Right cardiac atrium (tissue), 5 donors: ENCODE measurements at places on chromosomes 12 and 14.
A peak's percentile ranks its signal among the peaks of the same experiment; 100 is the strongest.

DNA sequence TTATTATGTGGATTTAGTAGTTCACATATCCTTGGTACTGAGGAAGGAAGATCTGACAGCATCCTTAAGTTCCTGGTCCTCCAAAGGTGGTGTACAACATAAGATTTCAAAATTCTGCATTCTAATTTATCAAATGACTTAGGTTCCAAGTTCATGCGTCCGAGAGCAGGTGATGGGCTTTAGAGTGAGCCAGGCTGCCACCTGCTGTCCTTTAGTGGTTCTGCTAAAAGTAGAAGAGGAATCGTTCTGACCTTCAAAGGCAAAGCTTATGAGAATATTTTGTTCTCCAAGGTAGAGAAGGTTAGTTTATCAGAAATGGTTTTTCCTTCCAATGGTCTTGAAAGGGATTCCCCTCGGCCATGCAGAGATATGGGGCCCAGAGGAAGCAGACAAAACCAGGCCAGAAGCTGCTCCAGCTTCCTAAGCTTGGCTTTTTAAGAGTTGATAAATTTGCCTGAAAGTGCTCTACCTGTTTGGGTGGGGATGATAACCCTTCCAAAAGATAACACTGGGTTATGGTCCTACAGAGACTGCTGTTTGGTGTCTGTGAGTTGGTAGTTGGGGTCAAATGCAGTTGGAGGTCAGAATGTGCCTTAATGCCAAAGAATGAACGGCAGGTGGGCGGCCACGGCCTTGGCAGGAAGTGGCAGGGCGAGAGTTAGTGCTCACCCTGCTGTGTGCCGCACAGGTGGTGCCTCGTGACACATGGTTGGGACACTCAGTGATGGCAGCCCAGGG lies 29.1 kb upstream of the LRTM2 start:
- DNase-seq, result peak; percentile 59

- no peak for DNase-seq
Measured at GRCh38 chr12:4202487-4202886, 71.1 kb upstream of the CCND2 start.

GRCh38 chr12:121748571-121749265 lies 36.2 kb downstream of the TMEM120B start:
- DNase-seq, result peak; percentile 66

DNA sequence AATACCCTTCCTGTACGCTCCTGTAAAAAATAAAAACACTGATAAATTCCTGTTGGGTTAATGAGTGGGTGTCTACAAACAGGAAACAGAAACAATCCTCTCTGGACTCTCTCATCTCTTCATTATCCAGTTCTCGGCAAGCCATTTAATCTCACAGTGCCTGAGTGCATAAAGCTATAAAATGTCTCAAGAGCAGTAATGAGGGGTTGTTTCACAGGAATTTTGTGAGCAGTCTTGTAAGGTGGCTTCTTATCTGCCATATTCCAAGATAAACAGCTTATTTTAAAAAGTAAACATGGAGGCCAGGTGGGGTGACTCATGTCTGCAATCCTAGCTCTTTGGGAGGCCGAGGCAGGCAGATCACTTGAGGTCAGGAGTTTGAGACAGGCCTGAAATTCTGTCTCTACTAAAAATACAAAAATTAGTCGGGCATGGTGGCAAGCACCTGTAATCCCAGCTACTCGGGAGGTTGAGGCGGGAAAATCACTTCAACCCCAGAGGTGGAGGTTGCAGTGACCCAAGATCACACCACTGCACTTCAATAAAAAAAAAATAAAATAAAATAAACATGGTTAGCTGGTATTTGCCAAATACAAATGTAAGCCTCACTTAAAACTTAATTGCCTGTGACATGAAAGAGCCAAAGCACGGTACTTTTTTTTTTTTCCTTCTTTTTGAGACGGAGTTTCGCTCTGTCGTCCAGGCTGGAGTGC lies 54.0 kb downstream of the CLIP1 start:
- DNase-seq, result no peak

GRCh38 chr14:95513291-95513690 lies 3.2 kb downstream of the SYNE3 start:
- no peak for DNase-seq

- DNase-seq, result no peak
Measured at GRCh38 chr14:99592933-99593753, 10.9 kb downstream of the CCDC85C start.

GRCh38 chr14:29355331-29355730 lies 572.3 kb downstream of the PRKD1 start:
- DNase-seq, result no peak

- DNase-seq, result no peak
Measured at GRCh38 chr12:92089559-92089958, 56.1 kb downstream of the BTG1 start.

- no peak for DNase-seq
Measured at GRCh38 chr12:89838833-89839232, 130.2 kb upstream of the ATP2B1 start.

DNA sequence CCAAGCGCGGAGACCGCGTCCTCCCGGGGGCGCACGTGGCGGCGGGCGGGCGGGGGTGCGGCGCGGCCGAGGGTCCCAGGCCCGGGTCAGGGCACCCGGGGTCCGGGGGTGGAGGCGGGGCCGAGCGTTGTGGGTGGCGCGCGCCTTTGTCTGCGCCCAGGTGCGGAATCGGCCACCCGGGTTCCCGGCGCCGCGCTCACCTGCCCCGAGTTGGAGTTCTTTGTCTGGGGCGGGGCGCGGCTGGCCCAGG lies 50.1 kb downstream of the LRCOL1 start:
- no peak for DNase-seq

DNA sequence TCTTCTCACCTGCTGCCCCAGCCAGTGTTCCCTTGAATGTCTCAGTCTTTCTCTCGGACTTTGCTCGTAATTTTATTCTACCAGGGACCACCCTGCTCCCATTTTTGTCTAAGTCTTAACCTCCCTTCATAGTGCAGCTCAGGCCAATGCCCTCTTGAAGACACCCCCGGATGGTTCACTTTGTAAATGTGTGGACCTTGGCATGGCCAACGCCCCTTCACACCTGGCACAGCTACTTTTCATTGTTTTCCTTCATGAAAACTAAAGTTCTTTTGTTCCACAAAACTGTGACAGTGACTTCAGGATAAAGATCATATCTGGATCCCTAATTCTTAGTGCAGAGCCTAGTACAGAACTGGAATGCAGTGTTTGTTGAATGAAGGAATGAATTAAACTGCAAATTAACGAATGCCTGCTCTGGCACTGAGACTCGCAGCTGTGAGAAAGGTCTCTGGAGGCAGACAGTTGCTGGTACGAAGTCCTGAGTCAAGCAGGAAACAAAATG lies 3.5 kb upstream of the RNASE4 start:
- no peak for DNase-seq

GRCh38 chr12:94575024-94575423 lies 75.3 kb downstream of the TMCC3 start:
- DNase-seq, result no peak

GRCh38 chr14:104370256-104370870 lies 209.2 kb upstream of the C14orf180 start:
- peak; percentile 55 for DNase-seq

DNA sequence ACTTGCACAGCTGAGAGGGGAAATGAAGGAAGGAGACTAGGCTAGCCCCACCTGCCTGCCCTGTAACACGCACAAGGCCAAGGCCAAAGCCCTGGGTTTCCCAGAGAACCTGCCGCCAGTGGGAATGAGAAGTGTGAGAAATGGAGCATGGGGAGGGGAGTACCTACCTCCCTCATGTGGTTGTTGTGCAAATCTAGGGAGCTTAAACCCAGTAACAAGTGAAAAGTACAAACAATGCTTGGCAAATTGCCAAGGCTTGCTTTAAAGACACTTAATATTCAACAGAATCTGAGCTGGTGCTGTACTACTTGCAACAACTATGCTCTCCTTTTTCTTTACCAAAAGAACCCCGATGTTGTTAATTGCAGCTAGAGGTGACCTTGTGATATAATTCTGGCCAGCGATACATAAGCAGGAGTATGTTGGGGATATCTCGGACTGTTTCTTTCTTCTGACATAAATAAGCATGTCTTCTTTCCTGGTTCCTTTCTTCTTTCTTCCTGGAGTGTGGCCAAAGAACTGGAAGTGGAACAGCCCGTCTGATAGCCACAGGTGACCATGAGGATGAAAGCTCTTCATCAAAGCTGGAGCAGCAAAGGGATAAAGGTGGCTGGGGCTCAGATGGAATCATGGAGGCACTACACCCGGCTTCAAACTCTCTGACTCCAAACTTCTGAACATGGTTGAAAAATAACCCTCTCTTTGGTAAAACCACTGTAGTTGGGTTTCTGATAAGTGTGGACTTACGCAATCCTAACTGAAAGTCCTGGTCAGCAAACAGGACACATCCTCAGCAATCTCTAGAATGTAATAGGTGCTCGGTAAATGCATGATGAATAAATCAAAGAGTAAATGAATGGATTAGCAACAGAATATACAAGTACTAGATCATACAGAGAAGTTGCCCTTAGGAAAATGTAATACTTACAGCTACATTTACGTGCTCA lies 207.9 kb downstream of the NUAK1 start:
- DNase-seq, result no peak

- peak; percentile 10 for DNase-seq
Measured at GRCh38 chr14:105859717-105860614, 333.6 kb downstream of the TMEM121 start.

GRCh38 chr12:3281588-3282383 lies 204.6 kb downstream of the TSPAN9 start:
- no peak for DNase-seq

GRCh38 chr12:113235976-113236375 lies 14.7 kb downstream of the TPCN1 start:
- no peak for DNase-seq

DNA sequence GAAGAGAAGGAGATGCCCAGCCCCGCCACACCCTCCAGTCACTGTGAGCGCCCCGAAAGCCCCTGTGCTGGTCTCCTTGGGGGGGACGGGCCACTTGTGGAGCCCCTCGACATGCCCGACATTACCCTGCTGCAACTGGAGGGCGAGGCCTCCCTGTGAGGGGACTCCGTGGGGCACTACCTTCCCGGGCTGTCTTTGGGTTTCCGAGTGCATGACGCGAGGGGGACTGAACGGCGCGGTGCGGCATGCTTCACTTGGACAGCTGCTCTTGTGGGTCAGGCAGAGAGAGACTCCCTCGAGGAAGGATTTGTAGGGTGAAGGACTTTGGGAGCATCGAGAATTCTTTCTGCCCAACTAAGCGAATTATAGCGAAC lies 1.1 kb downstream of the CCDC184 start:
- DNase-seq, result peak; percentile 50

DNA sequence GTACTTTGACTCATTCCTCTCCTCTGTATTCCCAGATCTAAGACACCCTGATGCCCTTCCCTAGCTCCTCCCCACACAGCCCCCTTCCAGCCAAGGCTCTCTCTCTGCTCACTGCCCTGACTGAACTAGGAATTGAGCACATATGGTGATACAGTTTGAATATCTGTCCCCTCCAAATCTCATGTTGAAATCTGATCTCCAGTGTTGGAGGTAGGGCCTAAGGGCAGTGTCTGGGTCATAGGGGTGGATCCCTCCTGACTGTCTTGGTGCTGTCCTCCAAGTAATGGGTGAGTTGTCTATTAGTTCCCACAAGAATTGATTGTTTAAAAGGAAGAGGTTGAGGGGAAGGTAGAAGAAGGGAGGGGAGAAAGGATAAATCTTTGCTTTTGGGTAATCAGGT lies 17.4 kb downstream of the CMKLR1 start:
- no peak for DNase-seq

- peak; percentile 79 for DNase-seq
Measured at GRCh38 chr14:104086661-104087461, 1.4 kb downstream of the ASPG start.

- DNase-seq, result no peak
Measured at GRCh38 chr12:49491823-49492222, 47.0 kb upstream of the KCNH3 start.
